ENCODE measurements at places on chromosomes 13 and 19. TPM values are rescaled to one million over a fixed set of nuclear protein-coding genes. Genes with fewer than 3 reads are reported as not detected.

Gene TPTE2
- total RNA-seq, result not detected

Gene DOCK9
- 31.4 TPM for total RNA-seq

Gene FAM216B
- total RNA-seq, result not detected

Gene BCL2L12
- 12.9 TPM for total RNA-seq

- no peak for DNase-seq
These were observed 73.6 kb downstream of the COG3 start for GRCh38 chr13:45538382-45538781.

GRCh38 chr13:69567514-69567913 lies 540.1 kb upstream of the ATXN8OS start:
- no peak for DNase-seq

Measured in gastrocnemius medialis (tissue), 4 donors.